ENCODE measurements at places on chromosomes 6 and 20.

DNA sequence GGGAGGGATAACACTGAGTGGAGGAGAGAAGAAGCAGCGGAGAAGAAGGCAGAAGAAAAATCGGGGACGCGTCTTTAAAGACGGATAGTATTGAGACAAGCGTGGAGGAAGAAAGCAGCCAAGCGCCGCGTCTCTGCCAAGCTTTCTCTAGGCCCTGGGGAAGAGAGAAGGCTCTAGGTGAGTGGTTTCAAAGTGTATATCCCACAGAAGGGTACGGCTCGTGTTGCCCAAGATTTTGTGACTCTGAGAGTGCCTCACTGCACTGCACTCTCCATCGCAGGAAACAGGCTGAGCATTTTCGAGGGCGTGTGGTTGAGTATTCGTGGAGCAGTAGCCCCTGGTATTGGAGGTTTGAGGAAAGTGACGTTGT, 185.4 kb downstream of the TRIM27 start:
- DNase-seq = no peak

GRCh38 chr20:63782051-63782471, 42.5 kb downstream of the SLC2A4RG start:
- DNase-seq = no peak

DNA sequence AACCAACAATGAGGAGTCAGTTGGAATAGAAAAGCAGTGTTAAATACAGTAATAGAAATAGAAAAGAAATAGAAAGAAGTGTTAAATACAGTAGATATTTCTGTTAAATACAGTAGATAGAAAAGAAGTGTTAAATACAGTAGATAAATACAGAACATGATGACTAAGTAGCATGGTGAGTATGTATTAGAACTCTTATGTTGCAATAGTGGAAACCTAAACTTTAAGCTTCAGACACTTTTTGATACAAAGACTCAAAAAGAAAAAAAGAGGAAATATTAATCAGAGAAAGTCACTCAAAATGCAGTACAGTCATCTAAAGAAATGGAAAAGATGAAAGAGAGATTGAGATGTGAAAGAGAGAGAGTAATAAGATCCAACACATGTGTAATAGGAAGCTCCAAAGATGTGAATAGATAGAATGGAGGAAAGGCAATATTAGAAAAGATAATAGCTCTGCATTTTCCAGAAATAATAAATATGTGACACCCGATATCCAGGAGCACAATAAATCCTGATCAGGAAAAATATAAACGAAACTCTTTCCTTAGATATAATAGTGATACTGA, 131.5 kb upstream of the KCNK16 start:
- no peak for DNase-seq

DNA sequence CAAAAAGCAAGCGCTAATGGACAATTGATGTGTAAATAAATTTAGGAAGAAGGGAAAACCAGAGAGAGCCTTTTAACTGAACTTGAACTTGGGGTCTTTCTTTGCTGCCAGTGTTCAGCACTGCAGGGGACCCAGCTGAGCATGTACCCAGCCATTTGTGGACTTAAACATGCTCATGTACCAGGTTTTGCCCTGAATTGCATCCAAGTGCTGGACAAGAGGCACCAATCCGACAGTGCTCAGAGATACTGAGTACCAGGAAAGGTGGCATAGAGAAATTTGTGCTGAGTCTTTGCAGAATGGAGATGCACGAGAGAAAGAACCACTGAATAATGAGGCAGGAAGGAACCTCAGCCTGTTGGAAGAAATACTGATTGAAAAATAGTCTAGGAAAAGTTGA, 16.0 kb downstream of the AKAP12 start:
- no peak for DNase-seq

- DNase-seq = no peak
These were observed 348.6 kb upstream of the CDH4 start for GRCh38 chr20:60903325-60903971.
